ENCODE measurements at places on chromosomes 4 and X.

GRCh38 chr4:165970703-165971420 is 97.8 kb downstream of the TLL1 start:
- no peak for DNase-seq

- DNase-seq = no peak
Measured at GRCh38 chr4:24131954-24132673, 242.3 kb upstream of the PPARGC1A start.

DNA sequence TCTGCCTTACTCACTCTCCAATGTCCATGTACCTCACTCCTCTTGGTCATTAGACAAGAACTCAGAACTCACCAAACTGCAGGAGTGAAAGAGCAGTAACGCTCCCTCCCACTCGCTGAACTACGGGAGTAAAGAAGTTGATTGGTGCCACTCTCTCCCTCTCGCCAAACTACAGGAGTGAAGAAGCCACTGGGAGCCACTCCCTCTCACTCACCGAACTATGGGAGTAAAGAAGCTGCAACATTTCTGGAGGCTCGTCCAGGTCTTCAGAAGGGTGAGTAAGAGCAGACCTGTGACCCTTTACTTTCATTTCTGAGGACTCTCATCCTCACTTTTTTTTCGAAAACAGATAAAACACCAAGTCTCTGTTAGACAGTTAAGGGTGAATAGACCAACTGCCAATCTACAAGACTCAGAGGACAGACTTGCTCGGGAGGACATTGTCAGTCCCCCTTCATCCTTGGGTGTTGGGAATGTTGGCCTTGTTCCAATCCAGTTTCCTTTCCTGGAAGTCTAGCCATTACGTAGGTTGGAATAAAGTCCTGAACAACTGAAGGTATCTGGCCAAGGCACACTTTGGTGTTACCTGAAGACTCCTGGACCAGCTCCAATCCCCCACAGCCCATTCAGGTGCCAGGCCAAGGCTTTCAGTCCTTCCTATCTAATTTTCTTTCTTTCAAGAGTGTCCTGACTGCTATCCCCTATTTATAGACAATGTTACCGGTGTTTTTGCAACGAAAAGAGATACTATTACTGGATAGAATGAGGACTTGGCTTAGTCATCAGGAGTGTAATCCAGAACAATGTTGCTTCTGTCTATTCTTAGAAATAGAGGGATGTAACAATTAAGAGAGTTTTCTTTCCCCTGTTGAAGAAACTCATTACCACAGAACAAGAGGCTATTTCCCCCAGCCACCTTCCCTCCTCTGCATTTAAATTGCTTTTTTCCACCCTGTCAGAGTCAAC is 11.0 kb upstream of the COL25A1 start:
- no peak for DNase-seq

GRCh38 chr4:147596981-147597380 is 20.2 kb upstream of the TMEM184C start:
- no peak for DNase-seq

GRCh38 chr4:56348576-56348975 is 38.7 kb downstream of the AASDH start:
- DNase-seq = no peak

DNA sequence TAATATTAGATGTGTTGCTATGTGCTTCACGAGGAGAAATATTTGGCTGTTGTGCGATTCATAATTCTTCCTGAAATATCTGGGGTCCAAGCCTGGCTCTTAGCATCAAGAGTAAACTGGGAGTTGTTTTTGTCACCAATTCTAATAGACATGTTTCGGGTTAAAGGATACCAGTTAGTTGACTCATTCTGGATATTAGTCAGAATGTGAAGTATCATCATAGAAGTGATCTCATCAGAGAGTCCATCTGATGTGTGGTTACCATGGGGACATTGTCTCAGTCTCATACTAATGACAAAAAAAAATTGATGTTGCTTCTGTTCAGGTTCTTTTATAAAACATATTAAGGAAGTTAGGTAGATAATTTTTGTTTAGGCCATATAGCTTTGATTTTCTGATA is 57.2 kb upstream of the MTMR1 start:
- DNase-seq = no peak

DNA sequence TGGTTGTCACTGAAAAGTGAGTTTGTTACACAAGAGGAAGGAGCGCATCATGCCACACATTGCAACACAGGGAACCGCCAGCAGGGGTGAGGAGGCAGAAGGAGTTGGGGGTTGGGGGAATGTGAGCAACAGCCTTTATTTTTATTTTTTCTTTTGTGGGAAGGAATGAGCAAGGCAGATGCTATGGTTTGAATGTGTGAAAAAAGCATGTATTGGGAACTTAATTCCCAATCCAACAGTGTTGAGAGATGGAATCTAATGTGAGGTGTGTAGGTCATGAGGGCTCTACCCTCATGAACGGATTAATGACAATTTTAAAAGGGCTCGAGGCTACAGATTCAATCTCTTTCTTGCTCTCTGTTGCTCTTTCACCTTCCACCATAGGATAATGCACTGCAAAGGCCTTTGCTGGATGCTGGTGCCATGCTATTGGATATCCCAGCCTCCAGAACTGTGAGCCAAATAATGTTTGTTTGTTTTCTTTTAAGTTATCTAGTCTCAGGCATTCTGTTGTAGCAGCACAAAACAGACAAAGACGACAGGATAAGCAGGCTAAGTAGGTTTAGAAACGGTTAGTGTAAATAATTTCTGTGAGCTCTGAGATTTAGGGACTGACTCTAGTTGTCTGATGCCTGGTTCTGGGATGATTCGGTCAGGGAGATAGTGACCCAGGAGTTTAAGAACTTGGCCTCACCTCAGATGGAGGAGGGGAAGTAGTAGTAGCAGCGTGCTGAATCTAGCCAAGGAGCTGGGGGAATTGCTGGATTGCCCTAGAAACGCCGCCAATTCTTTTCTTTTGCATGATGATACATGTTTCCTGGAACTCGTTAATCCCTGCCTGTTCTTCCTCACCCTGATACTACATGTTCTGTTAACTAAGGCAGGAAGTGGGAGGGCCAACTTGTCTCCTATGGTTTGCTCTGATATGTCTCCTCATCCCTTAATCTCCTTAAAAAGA is 156.6 kb upstream of the CTSO start:
- no peak for DNase-seq

- DNase-seq = no peak
Measured at GRCh38 chr4:81602854-81603253, 131.1 kb upstream of the RASGEF1B start.

DNA sequence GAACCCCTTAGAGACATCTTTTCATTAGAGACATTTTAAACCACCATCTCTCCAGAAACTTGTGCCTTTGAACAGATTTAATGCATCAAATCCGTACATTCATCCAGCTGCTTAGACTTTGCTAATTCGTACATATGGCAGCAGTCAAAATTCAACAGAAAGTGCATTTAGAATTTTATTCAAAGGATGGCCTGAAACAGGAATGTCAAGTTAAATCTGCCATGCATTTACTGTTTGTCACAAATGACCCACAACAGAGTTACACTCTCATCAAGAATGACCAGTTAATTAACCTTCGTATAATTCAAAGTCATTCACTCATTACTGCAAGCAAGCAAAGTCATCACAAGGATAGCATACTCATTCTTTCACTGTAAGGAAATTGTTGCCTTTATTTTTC is 284.3 kb downstream of the SLC7A11 start:
- no peak for DNase-seq

DNA sequence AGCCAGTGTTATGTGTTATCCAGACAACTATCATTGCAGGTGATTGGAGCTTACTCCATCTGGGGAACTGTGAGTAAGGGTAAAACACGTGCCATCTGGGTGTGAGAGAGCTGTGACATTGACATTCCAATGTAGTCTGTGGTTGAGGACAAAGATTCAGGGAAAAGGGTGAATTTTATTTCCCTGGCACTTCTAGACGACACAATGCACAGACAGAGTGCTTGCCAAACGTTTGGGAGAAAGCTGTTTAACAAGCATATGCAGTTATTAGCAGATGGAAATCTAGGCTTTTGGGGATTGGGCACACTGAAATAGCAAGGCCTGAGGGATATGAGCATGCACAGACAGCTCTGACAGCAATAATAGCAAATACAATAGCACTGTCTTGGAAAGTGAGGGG is 21.3 kb upstream of the CTSO start:
- DNase-seq = no peak

DNA sequence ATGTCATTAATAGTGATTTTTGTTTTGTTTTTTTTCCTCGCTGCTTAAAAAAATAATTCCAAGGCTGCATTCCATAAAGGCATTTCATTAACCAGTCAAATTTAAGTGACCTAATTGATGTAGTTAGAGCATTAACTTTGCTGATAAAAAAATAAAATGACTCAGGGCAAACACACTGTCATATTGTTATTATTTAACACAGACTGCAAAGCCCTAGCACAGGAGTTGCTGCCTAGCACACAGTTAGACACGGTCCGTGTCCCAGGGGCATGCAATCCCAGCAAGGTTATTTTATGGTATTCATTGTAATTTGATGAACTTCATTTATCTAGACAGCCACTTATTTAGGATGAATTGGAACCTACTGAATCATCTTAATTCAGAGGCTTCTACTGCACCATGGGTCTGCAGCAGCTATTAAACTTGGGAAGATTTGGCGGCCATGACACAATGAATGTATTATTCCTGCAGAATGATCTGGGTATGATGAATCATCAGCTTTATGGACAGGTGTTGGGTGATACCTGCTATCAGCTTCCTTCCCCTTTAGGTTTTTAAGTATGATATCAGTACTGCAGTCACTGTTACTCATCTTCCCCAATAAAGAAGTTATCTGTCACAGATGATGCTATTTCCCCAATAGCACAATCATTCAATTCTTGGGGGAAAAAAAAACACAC is 182.7 kb downstream of the PPARGC1A start:
- no peak for DNase-seq

- peak; percentile 68 for DNase-seq
Measured at GRCh38 chrX:118974088-118974907, at the start of gene LONRF3. TSS of gene LONRF3 (plus strand) at chrX:118974618. CDS start at chrX:118974781, 163 bp downstream.

Measured in activated CD4-positive, alpha-beta T cell treated with anti-CD3 and anti-CD28 coated beads for 4 hours (primary cell).